ENCODE measurements at places on chromosomes 16 and 17.

GRCh38 chr16:68342620-68343019 lies 31.8 kb downstream of the PRMT7 start:
- no peak for DNase-seq

GRCh38 chr17:11535231-11535630 lies 63.0 kb upstream of the DNAH9 start:
- DNase-seq, result no peak

DNA sequence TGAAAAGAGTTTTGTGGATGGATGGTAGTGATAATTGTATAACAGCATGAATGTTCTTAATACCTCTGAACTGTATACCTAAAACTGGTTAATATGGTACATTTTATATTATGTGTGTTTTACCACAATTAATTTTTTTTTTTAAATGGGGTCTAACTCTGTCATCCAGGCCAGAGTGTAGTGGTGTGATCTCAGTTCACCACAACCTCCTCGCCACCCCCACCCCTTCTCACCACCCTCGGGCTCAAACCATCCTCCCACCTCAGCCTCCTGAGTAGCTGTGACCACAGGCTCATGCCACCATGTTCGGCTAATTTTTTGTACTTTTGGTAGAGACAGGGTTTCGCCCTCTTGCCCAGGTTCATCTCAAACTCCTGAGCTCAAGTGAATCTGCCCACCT lies 123.2 kb downstream of the CDRT15L2 start:
- no peak for DNase-seq

DNA sequence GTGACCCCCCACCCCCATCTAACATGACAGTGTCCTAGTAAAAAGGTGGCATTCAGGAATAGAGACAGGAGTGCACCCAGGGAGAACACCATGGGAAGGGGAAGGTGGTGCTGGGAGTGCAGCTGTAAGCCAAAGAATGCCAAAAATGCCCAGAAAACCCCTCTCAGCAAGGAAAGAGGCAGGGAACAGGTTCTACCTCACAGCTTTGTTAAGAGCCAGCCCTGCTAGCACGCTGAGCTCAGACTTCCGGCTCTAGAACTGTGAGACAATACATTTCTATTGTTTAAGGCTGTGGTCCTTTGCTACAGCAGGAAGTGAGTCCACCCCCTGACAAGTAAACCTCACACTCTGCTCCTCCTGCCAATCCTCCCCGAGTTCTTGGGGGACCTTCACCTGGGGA lies 302.4 kb upstream of the N4BP1 start:
- no peak for DNase-seq

DNA sequence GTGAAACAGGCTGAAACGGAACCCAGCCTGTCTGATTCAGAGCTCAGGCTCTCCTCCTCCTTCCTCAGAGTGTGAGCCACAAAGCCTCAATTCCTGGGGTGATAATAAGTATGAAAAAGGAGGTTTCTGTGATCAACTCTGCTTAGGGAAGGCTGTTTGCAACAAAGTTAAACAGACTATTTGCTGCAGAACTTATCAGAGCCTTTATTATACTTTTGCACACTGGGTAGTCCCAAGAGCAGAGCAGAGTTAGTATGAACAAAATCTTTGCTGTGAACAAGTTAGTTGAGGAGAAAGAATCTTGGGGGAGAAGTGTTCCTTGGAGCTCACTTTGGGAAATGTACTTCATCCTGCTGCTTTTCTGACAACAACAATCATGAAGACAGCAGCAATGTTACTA lies 67.4 kb downstream of the MRM1 start:
- DNase-seq, result no peak

DNA sequence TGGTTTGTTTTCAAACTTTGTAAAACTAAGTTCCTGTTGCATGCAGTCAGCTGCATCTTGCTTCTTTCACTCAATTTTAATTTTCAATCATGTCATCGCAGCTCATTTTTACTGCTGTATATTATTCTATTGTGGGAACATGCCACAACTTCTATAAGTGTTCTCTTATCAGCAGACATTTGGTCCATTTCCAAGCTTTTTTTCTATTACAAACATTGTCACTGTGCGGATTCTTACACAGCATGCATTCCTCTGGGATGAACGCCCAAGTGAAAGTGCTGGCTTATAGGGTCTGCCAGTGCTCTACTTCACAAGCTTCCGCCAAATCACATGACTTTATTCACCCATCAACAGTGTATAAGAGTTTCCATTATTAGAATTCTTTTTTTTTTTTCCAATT lies 22.7 kb downstream of the GINS3 start:
- DNase-seq, result no peak

- no peak for DNase-seq
Observed at GRCh38 chr16:7209598-7209997, 123.0 kb upstream of the RBFOX1 start.

DNA sequence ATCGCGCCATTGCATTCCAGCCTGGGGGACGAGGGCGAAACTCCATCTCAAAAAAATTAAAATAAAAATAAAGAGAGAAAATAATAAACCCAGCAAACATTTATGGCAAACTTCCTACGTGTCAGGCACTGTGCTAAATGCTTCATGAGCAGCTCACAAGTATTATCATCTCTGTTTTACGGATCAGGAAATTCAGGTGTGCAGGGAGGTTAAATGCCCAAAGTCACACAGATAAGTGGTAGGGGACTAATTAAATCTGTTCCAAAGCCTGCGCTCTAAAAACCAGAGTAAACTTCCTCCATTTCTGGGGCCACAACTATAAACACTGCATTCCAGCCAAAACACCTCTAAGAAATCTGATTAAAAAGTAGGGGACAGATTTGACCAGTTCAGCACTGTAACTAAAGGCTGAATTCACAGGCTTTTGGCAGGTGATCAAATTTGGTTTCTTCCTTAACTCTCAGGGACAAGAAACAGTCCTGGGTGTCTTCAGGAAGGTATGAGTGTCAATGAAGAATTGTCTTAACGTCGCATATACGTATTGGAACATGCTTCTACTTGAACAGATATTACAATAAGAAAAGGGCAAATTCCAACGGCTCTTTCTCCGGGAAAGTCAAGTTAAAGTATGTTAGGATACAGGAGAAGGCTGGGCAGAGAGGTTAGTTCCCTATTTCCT lies 996 bp downstream of the STRADA start:
- no peak for DNase-seq

DNA sequence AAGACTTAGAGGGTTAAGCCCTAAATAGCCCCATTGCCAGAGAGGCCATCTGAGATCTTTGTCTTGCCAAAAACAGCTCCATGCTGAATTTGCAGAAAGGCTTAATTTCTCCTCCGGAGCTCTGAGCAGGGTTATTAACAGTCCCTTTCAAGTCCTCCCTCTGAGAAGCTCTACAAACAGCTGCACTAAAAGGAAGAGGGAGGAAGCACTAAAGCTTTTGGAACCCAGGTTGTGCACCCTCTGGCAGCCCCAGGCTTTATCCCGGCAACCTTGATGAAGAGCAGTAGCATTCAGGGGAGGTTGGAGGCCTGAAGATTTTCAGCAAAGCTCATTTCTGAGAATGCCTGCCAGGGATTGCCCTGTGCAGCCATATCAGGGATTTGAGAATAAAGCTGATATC lies 554.7 kb downstream of the RBFOX1 start:
- DNase-seq, result no peak

GRCh38 chr16:81515281-81515680 lies 70.7 kb downstream of the CMIP start:
- no peak for DNase-seq

GRCh38 chr16:23301251-23302044 lies 654 bp upstream of the SCNN1B start:
- no peak for DNase-seq

DNA sequence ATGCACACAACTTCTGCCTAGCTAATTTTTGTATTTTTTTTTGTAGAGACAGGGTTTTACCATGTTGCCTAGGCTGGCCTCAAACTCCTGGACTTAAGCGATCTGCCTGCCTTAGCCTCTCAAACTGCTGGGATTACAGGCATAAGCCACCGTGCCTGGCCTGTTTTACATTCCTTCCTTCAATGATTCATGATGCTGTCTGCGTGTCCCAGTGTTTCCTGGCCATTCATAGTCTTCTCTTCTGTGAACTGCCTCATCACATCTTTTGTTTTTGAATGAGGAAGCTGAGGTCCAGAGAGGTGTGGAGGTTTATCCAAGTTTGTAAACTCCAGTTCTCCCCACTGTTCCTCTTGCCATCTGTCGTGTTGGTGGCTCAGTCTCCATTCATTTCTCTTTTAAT lies 64.5 kb upstream of the MED9 start:
- no peak for DNase-seq

DNA sequence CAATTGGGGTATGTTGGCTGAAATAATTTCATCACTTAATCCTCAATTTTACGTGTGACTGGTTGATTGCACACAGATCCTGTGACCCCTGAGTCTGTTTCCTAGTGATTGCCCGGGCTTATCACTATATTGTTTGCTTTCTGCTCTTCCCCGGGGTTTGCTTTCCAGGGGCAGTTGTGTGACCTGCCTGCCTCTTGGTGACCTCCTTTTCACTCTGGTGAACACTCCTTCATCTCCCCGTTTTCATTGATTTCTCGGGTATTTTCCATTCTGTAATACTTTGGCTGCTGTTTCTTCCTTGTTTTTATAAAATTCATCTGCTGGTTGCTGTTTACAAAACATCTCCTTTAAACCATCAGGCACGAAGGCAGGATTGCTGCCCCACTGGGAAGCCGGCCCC lies 36.0 kb downstream of the NTN1 start:
- DNase-seq, result no peak

Measured in esophagus squamous epithelium (tissue), 5 donors.